ENCODE measurements at places on chromosomes 2 and 18. TPM values are rescaled to one million over a fixed set of nuclear protein-coding genes. Genes with fewer than 3 reads are reported as not detected.

The HTR2B gene
- total RNA-seq, result 0.31 TPM

The POLE4 gene
- total RNA-seq, result 19.1 TPM

DNA sequence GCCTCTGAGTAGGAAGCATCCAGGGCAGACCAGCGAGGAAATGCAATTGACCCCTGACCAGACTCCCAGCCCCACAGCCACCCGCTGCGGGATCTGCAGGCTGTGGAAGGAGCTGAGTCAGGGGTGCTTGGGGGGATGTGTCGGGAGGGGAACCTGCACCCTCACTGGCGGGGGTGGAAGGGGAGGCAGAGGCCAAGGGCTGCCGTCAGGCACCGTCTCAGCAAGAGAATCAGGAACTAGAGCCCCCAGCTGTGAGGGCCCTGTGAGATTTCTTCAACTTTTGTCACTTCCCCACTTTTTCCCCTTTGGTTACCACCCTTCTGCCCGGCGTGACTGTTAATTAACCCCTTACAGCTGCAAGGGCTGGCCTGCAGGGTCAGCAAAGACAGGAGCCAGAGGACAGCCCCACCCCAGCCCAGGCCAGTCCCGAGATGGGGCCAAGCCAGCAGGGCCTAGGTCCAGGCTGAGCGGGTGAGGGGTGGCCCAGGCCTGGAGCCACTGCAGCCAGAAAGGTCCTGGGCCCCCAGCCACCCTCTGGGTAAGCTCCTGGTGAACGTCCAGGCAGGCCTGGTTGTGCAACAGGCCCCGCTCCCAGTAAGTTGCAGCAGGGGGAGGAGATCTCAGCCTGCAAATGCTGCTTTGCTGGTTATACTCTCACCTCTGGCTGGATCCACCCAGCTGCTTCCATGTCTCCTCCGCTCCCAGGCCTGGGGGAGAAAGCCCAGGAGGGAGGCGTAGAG is 147.0 kb upstream of the ID2 start:
- no peak for DNase-seq

DNA sequence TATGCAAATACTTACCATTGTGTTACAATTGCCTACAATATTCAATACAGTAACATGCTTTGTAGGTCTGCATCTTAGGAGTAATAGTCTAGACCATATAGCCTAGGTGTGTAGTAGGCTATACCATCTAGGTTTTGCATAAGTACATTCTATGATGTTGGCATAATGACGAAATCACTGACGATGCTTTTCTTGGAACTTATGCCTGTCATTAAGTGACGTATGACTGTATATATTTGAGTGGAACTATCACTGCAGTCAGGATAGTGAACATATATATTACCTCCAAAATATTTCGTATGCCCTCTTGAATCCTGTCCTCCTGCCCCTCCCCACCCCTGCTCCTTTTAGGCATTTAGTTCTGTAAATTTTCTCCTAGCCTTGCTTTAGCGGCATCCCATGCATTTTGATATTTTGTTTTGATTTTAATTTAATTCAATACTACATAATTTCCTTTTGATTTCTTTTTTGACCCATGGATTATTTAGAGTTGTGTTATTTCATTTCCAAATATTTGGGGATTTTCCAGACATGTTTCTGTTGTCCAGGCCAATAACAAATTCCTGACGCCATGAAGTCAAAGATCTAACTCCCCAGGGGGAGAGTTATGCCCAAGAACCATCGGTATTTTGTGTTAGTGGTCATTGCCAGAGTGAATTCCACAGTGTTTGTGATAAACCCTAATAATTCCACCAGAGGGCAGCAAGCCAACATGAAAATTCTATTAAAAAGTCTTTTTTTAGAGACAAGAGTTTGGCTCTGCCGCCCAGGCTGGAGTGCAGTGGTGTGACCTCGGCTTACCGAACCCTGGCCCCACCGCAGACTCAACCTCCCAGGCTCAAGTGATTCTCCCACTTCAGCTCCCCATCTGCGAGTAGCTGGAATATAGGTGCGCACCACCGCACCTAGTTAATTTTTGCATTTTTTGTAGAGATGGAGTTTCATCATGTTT is 24.2 kb upstream of the CASP8 start:
- peak; percentile 88 for DNase-seq
